ENCODE measurements at places on chromosomes 3 and 15. TPM values are rescaled to one million over a fixed set of nuclear protein-coding genes. Genes with fewer than 3 reads are reported as not detected.

GRCh38 chr3:186511245-186511644 lies 32.9 kb downstream of the CRYGS start:
- DNase-seq = no peak

GRCh38 chr15:35921046-35921445 lies 375.1 kb upstream of the DPH6 start:
- DNase-seq = no peak

GRCh38 chr3:188497021-188497420 lies 343.1 kb downstream of the LPP start:
- no peak for DNase-seq

- no peak for DNase-seq
Observed at GRCh38 chr3:184944241-184944640, 132.3 kb downstream of the VPS8 start.

DNA sequence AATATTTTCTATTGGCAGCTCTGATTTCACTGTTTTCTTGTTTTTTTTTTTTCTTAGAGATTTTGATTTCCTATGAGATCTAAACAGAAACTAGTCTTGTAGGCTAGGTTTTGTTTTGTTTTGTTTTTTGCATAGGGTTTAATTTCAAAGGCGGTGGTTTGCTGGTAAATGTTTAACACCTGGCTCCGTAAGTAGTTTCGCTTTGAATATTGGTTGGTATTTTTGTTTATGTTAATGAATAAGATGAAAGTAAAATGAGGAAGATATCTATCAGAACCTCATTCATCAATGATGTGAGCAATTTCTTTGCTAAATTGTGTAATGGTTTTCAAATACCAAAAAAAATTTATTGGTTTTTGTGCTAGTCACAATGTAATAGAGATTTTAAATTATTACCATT lies 39.7 kb upstream of the TM4SF1 start:
- DNase-seq = no peak

GRCh38 chr3:33597257-33597689 lies 120.8 kb downstream of the CLASP2 start:
- DNase-seq = no peak

GRCh38 chr3:120634539-120634938 lies 38.4 kb downstream of the NDUFB4 start:
- no peak for DNase-seq

DNA sequence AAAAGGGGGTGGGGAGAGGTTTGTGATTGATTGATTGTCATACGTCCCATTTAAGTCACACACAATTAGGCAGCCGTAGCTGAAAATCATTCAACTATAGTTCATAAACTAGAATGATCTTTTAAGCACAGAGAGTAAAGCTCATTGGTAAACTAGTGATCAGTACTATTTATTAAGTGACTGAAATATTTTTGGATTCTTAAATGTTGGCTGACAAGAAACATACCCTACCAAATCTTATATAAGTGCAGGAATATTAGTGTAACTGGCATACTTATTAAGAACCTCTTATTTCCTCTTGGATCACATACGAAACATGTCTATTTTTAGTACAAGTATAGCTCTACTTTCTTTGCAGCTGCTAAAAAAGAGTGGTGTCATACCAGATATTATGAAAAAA lies 8.4 kb upstream of the ABHD10 start:
- DNase-seq = no peak

- DNase-seq = no peak
Observed at GRCh38 chr15:68057034-68057433, 2.9 kb downstream of the PIAS1 start.

- no peak for DNase-seq
Observed at GRCh38 chr15:33016405-33017024, 178.0 kb downstream of the FMN1 start.

GRCh38 chr3:184466413-184466960 lies 86.6 kb downstream of the CHRD start:
- DNase-seq = no peak

- DNase-seq = no peak
Observed at GRCh38 chr15:48940508-48940907, 23.2 kb downstream of the SHC4 start.

- no peak for DNase-seq
Observed at GRCh38 chr15:71612869-71613268, 197.5 kb upstream of the NR2E3 start.

DNA sequence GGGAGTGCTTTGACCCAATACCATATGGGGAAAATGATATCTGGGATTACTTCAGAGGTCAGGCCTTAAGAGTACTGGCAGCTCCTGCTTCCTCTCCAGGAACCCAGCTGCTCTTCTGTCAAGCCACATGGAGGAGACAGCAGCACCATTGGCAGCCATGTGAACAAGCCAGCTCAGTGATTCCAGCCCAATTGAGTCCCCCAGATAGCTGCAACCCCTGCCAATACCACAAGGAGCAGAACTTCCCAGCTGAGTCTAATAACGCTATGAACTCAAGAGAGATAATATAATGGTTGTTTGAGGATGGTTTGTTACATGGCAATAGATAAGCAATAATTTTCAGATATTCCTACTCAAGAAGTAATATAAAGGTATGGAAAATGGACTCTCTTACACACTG lies 126.8 kb upstream of the CPNE4 start:
- no peak for DNase-seq

DNA sequence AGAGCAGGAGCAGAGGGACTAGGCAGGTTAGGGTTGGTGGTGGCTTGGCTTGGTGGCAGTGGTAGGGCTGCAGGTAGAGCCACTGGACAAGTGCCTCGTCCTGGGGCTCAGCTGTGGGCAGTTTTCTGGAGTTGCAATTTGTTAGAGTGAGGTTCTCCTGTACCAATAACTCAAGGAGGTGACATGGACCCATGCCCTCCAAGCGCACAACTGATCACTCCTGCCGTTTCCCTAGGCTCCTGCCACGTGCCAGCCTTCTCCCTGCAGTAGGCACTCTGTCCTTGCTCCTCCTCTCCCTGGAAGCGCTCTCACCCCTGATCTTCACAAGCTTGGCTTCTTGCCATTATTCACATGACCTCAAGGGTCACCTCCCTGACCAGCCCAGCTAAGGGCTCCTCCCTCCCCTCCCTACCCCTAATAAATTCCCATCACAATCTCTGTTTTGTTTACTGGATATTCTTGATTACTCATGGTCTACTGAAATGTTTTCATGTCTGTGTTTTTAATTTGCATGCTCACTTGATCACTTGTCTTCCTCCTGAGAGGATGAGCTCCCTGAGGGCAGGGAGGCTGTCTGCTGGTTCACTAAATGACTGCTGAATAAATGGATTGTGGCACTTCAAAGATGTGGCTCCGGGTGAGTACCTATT lies 3.3 kb downstream of the WNT7A start:
- no peak for DNase-seq

DNA sequence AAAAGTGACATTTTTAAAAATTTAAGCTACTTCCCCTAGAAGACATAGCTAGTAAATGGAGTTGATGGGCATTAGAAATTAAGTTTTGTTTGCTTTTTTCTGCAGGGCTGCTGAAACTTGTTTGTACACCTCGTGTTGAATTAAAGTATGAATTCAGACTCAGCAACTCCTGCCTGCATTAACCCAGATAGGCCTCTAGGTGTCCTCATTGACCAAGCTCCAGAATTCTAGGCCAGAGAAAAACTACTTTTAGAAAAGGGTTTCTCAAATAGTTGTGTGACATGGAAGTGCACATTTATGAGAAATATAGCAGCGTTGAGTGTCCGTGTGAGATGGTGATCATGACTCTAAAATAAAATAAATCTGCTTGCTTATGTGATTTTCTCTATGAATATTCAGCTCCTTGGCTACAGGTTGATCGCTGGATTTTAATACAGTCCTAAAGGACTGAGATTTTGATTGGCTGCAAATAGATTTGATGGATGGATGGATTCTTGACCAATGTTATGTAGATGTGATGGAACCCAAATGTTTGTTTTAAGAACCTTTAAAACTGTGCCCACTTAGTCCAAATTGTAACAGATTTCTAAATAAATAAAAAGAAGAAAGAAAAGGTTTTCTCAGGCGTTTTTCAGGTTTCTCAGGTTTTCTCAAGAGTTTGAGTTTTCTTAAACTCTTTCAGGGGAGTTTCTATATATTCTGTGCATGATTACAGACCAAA lies 39.4 kb upstream of the LMOD3 start:
- DNase-seq = no peak

- no peak for DNase-seq
Observed at GRCh38 chr3:130992344-130992743, 34.3 kb downstream of the ASTE1 start.

GRCh38 chr3:196111939-196112386 lies 30.1 kb upstream of the TFRC start:
- DNase-seq = no peak

DNA sequence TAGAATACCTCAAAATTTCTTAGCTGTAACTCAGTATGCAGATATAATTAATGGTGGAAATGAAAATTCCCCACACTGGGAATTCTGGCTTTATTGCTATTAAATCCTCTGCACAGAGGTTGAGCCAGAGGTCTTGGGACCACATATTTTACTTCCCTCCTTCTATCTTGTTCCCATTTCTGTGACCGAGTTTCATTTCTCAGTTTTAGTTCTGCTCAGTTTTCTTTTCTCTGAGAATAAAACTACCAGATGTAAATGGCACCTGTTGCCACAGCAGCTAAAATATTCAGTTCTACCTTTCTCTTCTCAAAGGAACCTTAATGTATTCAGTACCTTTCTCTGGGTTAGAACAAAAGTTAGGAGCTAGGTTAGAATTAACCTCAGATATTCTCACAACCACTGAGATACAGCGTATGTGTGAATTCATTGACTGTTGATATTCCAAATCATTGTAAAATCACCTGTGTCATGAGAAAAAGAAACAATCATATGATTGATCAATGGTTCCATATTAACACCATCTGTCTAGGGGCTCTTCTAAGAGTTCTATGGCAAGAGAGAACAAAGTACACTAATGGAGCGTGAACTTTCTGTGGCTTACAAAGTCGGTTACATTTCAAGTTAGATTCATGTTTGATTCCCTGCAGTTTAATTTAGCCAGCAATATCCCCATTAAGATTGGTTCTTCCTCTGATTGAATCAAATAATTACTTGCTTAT lies 374.1 kb downstream of the EFHB start:
- DNase-seq = no peak

GRCh38 chr3:76991165-76991564 lies 48.7 kb upstream of the ROBO2 start:
- DNase-seq = no peak

Gene TP63
- 0.09 TPM for total RNA-seq

Gene SLC28A2
- total RNA-seq = not detected

Gene C3orf33
- 2.1 TPM for total RNA-seq

Gene SCG5
- total RNA-seq = not detected

Gene ADGRG7
- total RNA-seq = not detected

Gene PGBD4
- total RNA-seq = 1.9 TPM

Gene STRIT1
- total RNA-seq = not detected

Gene FANCI
- 17.9 TPM for total RNA-seq

Gene CLDN18
- not detected for total RNA-seq

Gene SPESP1
- total RNA-seq = 0.43 TPM
